ENCODE measurements at places on chromosomes 16 and 17.

DNA sequence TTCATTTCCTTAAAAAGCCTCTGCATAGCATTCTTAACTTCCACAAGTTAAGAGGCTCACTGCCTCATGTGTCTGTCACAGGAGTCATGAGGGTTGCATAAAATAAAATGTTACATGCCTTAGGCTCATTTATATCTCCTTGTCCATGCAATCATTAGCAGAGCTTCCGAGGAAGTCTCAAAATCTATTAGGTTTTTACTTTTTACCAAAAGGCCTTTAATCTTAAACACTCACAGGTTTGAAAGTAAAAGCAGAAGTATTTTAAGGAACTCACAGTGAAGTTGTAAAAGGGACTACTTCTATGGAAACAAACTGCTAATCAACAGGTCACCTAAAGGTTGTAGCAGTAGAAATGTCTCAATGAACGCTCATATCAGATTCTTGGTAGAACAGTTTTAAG, 5.2 kb upstream of the ATP6V0A1 start:
- no peak for DNase-seq

- DNase-seq, result peak; percentile 87
Observed at GRCh38 chr17:7383742-7384488, 3.0 kb downstream of the TNK1 start.

GRCh38 chr17:74309902-74310301, 16.1 kb upstream of the KIF19 start:
- DNase-seq, result no peak

DNA sequence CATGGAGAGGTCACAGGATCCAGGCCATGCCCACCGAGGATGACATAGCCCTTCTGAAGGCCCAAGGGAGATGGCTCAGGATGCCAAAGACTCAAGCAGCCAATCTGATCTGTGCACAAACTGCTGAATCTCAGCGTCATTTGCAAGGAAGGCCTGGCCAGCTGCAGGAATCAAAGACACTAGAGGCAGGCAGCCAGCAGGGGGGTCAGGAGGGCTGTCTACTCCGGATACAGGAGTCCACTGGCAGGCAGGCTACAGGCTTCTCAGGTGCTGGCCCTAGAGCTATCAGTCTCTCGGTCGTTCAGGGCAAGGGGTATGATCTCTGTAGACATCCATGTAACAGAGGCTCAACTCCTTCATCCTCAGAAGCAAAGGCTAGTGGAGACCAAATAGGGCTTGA, 1735.3 kb downstream of the TP53TG3F start:
- DNase-seq, result no peak

DNA sequence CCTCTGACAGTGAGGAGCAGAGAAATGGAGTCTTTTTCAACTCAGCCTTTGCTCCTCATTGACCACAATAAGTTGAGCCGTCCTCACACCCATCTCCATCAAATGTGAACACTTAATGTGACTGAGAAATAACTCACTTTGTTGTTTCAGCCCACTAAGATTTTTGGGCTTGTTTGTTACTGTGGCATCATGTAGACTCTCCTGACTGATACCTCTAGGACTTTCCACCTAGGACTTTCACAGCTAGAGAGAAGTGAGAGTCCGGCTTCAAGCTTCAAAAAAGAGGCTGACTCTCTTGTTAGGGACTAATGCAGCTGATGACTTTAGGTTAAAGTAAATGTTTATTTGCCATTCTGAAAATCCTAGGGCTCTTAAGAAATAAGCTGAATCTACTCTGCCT, 435.0 kb downstream of the TMEM114 start:
- DNase-seq, result no peak

DNA sequence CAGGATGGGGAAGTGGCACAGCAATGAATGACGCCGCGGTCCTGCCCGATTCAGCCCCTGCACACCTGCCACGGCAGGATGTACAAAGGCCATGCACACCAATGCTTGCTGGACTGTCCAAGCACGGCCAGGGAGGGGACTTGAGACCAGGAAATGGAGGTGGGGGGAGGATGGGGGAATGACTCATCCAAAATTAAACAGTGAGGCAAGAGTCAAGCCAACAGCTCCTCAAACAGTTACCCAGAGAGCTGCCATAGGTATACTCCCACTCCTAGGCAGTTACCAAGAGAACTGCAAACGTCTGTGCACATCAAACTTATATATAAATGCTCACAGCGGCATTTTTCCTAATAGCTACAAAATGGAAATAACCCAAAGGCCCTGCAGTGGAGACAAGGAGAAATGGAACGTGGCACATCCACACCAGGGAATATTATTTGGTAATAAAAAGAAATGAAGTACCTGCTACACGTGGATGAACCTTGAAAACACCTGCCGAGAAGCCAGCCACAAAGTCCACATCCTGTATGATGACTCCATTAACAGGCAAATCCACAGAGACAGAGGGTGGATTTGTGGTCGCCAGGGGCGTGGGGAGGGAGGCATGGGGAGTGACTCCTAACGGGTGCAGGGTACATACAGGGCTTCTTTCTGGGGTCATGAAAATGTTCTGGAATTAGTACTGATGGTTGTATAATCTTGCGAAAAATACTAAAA, 54.1 kb downstream of the VAC14 start:
- peak; percentile 18 for DNase-seq

DNA sequence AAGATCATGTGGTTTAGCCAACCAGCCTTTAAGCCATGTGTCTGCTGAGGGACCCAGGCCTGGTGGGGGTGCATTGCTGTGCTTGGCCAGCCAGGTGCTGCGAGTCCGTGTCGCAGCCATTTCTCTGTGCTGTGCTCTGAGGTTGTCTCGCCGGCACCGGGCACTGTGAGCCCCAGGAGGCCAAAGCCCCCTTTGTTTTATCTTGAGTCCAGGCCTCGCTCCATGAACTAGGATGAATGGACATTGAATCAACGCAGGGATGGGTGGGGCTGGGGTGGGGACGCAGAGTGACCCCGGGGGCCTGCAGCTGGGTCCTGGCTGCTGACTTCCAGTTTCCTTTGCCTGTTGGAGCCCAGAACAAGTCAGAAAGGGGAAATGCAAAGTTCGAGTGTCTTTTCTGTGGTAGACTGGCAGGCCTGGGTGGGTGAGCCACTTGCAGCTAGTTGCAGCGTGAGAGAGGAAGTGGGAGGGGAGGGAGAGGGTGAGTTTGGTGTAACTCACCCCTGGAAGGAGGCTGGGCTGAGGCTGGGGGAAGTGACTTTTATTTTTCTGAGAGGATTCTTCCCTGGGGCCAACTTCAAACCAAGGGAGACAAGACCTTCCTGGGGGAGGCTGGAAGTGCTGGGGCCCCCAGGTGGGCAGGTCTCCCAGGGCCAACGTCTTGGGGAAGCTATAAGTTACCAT, 324.7 kb downstream of the SEC14L1 start:
- DNase-seq, result peak; percentile 88

- peak; percentile 34 for DNase-seq
Observed at GRCh38 chr16:397736-398332, 835 bp downstream of the NME4 start.

GRCh38 chr17:77145612-77146245, 5.0 kb downstream of the SEC14L1 start:
- DNase-seq, result no peak

GRCh38 chr17:35088356-35088880, 24.9 kb upstream of the RFFL start:
- no peak for DNase-seq

- DNase-seq, result no peak
Observed at GRCh38 chr17:49766918-49767530, 3.1 kb upstream of the FAM117A start.

GRCh38 chr17:60959696-60960095, 282.0 kb downstream of the BCAS3 start:
- no peak for DNase-seq

- DNase-seq, result no peak
Observed at GRCh38 chr17:81576621-81577277, 24.6 kb upstream of the FAAP100 start.

DNA sequence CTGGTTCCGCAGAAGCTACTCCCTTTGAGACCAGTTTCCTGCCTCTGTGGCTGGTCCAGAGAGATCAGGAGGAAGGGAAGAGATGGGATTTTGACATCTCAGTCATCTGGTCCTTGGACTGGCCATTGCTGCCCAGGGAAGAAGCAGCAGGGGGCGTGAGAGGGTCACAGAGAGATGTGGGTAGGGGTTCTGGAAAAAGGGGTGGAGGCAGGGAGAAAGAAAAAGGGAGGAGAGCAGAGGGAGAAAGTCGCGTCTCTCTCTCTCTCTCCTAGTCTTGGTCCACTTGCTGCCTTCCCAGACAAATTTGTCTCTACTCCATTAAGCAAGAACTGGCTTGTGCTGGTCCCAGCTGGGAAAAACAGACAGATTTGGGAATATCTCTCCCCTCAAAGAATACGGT, 4.4 kb downstream of the SHBG start:
- peak; percentile 12 for DNase-seq

- no peak for DNase-seq
Observed at GRCh38 chr16:3112881-3113574, 642 bp downstream of the ZNF205 start.

GRCh38 chr17:32350666-32351418, 885 bp downstream of the ZNF207 start:
- DNase-seq, result peak; percentile 52

- peak; percentile 81 for DNase-seq
Observed at GRCh38 chr17:44350733-44351226, 5.7 kb downstream of the GRN start.

DNA sequence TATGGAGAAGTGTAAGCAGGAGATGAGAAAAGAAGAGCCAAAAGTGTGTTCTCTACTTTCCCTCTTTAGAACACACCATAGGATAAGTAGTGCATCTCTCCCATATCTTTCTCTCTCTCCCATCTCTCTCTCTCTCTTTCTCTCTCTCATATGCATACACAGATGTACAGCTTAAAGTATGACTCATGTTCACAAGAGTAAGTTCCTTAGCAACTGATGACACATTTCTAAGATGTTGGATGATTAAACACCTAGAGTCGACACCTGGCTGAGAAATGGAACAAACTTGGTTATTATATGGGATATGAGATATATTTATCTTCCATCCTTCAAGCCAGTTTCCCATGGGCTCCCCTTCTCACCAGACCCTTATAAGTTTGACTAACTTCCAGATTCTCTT, 113.5 kb downstream of the TMEM132E start:
- DNase-seq, result no peak

- DNase-seq, result peak; percentile 13
Observed at GRCh38 chr17:4833941-4834680, 971 bp downstream of the MINK1 start.

DNA sequence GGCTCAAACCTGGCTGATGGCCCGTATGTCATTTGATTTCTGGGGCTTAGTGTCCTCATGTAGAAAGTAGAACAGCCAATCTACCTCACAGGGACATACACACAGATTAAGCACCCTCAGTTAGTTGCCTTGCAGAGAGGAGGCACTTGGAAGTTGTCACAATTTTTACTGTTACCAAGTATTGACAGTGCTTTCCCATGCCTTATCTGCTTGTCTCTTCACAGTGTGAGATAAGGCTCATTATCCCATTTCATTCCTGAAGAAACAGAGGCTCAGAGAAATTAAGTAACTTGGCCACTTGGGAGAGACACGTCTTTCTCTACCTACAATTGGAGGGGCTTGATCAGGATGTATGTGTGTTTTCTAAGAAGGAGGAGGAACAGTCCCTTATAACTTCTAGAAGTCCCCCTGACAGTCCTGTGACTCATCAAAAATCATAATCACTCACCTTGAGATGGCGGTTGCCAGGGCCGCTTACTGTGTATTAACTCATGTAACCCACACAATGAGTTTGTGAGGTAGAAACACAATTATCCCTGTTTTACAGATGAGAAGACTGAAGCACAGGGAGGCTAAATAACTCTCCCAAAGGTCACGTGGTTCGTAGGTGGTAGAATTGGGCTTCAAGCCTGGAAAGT, 56.9 kb upstream of the LHX1 start:
- DNase-seq, result no peak

DNA sequence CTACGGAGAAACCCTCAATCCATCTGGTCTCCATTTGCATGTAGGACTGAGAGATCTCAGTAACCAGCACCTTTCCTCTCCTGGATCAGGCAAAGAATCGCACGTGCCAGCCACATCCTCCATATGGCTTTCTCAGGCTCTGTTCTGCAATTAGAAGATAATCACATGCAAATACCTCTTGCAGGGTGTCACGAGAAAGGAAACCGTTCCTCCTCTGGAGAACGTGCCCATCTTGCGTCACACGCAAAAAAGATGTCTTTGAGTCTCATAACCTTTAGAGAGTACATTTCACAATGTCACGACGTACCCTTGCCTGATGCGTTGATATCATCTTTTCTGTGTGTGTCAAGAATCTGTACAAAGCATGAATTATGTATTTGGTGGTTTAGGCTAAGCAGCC, 36.2 kb upstream of the DNAH17 start:
- no peak for DNase-seq

- DNase-seq, result no peak
Observed at GRCh38 chr16:1144476-1145382, 8.2 kb upstream of the CACNA1H start.

DNA sequence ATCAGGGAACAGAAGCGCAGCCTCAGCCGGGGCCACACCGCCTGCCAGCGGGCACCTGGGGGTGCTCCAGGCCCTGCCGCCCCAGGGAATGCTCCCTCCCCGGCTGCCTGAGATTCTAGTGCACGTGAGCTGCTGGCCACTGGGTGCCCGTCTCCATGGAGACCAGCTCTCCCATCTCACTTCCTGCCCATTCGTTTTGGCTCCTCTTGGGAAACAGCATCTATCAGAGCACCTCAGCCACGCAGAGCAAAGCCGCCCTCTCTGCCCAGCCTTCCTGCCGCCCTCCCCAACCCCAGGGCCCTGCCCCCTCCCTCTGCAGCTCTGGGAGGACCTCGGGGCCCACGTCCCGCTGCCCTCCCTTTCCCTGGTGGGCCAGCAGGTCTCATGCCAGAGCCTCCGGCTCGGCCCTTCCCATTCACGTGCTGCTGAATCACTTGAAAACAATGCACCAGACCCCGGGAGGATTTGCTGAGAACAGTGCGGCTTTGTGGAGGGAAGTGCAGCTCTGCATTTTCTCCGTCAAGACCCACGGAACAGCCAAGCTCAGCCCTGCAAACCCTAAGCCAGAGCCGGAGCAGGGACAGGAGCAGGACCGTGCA, 19.4 kb downstream of the CEP295NL start:
- no peak for DNase-seq

GRCh38 chr16:13448346-13448745, 471.6 kb upstream of the ERCC4 start:
- DNase-seq, result no peak

DNA sequence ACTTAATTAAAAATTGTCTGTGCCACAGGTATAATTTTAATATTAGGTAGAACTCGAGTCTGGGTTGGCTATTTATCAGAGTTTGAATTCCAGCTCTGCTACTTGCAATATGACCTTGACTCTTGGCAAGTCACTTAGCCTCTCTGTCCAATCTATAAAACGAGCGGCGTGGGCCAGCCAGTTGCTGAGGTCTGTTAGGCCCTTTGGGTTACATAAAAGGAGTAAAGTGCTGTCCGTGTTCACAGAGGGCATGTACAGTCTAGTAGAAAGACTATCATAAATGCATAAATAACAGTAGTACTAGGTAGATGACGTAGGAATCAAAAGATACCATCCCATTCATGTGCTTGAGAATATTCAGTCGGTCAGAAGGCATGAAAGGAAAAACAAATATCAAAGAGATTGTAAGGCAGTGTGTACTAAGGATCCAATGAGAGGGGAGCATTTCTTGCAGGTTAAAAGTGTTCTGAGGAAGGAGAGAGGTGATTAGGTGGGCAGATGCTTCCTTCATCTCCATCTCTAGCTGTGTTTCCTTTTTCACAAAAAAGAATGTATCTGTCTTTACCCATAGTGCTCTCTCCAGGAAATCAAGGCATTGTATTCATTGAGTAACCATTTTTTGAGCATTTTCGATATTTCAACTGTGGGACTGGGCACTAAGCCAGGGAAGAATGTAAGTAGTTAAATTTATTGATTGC, 2.4 kb downstream of the TNRC6A start:
- no peak for DNase-seq

GRCh38 chr16:10181196-10182162, 749 bp downstream of the GRIN2A start:
- DNase-seq, result peak; percentile 10

GRCh38 chr16:56617212-56618085, 8.1 kb upstream of the MT1E start:
- peak; percentile 77 for DNase-seq
